ENCODE measurements at places on chromosomes 12 and 14. TPM values are rescaled to one million over a fixed set of nuclear protein-coding genes. Genes with fewer than 3 reads are reported as not detected.

- H3K27ac ChIP-seq: no peak overlapping the region
- no peaks in the 10 kb centered on the region for H3K27me3 ChIP-seq
- H3K36me3 ChIP-seq: no peaks in the 10 kb centered on the region
- no peak for DNase-seq
- H3K4me3 ChIP-seq: no peak overlapping the region
- peaks cover 17% of the 10 kb centered on the region for H3K4me1 ChIP-seq
These were observed 92.7 kb downstream of the AKAP6 start for GRCh38 chr14:32421781-32422180.

The IL25 gene
- polyA plus RNA-seq: not detected

DNA sequence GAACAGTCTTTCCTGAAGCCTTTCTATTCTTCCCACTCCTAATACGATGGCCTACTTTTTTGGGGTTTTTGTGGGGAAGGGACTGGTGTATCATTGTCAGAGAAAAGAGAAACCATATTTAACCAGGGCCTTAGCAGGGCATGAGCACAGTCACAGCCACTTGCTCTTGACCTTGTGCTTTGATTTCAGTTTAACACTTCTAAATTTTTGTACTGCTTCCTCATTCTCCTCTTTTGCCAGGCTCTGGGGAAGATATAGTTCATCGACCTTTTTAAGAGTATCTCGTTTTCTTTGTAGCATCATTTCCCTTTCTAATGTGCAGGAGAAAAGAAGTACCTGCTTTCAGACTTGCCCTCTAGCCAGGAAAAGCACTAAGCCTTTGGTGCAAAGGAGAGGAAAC is 2.2 kb downstream of the ZBTB1 start:
- H3K4me3 ChIP-seq: peak overlapping the region; percentile 89
- no peaks in the 10 kb centered on the region for H3K36me3 ChIP-seq
- H3K27me3 ChIP-seq: no peaks in the 10 kb centered on the region
- no peak for DNase-seq
- peaks cover 67% of the 10 kb centered on the region for H3K4me1 ChIP-seq

DNA sequence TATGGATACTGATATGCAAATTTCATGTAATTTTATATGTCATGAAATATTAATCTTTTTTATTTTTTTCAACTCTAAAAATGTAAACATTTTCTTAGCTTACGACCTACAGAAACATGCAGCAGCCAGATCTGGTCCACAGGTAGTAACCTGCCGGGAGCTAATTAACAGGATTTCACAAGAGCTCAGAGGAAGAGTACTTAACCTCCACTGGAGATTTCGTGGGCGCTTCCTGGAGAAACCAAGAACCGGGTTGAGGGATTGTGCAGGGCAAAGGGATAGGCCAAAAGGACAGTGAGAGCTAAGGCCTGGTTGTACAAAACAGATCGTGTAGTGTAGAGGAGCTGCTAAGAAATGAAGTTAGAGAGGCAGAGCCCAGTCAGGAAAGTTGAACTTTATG is 315.7 kb downstream of the PAWR start:
- no peak for DNase-seq
- H3K27ac ChIP-seq: no peak overlapping the region
- no peaks in the 10 kb centered on the region for H3K36me3 ChIP-seq
- no peaks in the 10 kb centered on the region for H3K27me3 ChIP-seq
- H3K4me3 ChIP-seq: no peak overlapping the region

DNA sequence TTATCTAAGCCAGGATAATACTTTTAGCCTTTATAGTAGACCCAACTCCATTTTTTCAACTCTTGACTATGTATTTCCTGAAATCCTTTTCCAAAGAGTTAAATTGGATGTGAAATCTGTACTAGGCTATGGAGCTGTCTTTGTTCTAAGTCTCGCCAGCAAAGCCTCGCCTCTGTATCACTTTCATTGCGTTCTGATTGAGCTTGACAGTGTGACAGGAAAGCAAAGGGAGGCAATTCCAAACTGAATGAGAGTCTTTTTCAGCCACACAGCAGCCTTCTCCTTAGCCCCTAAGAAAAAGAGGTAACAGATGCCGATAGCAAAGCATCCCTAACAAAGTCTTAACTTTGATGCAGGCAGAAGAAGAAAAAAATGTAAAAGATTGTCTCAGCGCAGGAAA is 154.6 kb upstream of the OTX2 start:
- H3K36me3 ChIP-seq: no peaks in the 10 kb centered on the region
- H3K4me1 ChIP-seq: no peaks in the 10 kb centered on the region
- H3K27me3 ChIP-seq: no peaks in the 10 kb centered on the region

The GALNT9 gene
- polyA plus RNA-seq: 0.72 TPM

DNA sequence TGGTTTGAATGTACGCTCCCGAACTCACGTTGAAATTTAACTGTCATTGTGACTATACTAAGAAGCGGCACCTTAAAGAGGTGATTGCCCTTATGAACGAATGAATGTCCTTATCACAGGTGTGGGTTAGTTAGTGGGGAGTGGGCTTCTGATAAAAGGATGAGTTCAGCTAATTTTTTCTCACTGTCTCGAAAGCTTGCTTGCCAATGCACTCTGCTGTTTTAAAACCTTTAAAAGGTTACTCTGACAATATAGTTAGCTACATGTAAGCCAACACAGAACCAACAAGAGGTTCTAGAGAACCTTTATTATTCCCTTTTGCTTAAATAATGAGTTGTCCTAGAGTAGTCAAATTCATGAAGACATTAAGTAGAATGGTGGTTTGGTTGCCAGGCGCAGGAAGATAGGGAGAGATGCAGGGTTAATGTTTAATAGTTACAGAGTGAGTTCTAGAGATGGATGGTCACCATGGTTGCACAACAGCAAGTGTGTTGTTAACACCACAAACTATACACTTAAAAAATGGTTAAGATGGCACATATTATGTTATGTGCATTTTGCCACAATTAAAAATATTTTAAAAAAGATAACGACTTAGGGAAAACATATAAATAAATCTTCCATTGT is 26.3 kb downstream of the RTN1 start:
- no peaks in the 10 kb centered on the region for H3K36me3 ChIP-seq
- no peaks in the 10 kb centered on the region for H3K27me3 ChIP-seq
- no peak overlapping the region for H3K4me3 ChIP-seq
- no peak for DNase-seq

- H3K27me3 ChIP-seq: no peaks in the 10 kb centered on the region
- no peak overlapping the region for H3K27ac ChIP-seq
- no peaks in the 10 kb centered on the region for H3K36me3 ChIP-seq
- DNase-seq: no peak
- H3K4me1 ChIP-seq: peaks cover 2% of the 10 kb centered on the region
These were observed 82.4 kb downstream of the WDR20 start for GRCh38 chr14:102222009-102222575.

The IGF1 gene
- 17.2 TPM for polyA plus RNA-seq

GRCh38 chr14:67763158-67763822 is 53.1 kb downstream of the ZFYVE26 start:
- no peak overlapping the region for H3K27ac ChIP-seq
- H3K4me3 ChIP-seq: no peak overlapping the region
- no peak for DNase-seq
- no peaks in the 10 kb centered on the region for H3K36me3 ChIP-seq
- H3K27me3 ChIP-seq: no peaks in the 10 kb centered on the region

- no peaks in the 10 kb centered on the region for H3K36me3 ChIP-seq
- H3K4me3 ChIP-seq: no peak overlapping the region
- H3K27ac ChIP-seq: no peak overlapping the region
- H3K27me3 ChIP-seq: no peaks in the 10 kb centered on the region
- no peaks in the 10 kb centered on the region for H3K4me1 ChIP-seq
These were observed 3.8 kb downstream of the COPZ1 start for GRCh38 chr12:54328595-54329337.

GRCh38 chr14:78752518-78753188 is 582.5 kb downstream of the NRXN3 start:
- H3K36me3 ChIP-seq: no peaks in the 10 kb centered on the region
- H3K27ac ChIP-seq: no peak overlapping the region
- no peak for DNase-seq
- no peak overlapping the region for H3K4me3 ChIP-seq

DNA sequence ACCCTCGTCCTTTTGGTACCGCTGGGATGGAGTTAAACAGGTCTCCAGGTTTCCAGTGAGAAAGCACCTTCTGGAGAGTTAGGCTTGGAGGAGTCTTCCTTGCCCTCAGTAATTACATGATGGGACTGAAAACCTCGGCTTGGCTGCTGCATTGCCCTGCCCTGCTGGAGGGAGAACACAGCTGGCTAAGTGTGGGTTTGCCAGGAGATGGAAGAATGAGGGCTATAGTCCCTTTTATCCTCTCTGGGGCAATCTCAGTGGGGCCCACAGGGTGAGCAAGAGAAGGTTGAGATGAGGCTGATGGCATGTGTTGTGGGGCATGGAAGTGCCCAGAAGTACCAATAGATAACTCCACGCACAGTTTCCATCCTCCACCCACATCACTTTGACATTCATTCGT is 23.2 kb upstream of the MEG3 start:
- H3K4me3 ChIP-seq: no peak overlapping the region
- no peak overlapping the region for H3K27ac ChIP-seq
- no peaks in the 10 kb centered on the region for H3K27me3 ChIP-seq
- H3K36me3 ChIP-seq: no peaks in the 10 kb centered on the region
- no peak for DNase-seq
- H3K4me1 ChIP-seq: no peaks in the 10 kb centered on the region

The IL23A gene
- 0.64 TPM for polyA plus RNA-seq

DNA sequence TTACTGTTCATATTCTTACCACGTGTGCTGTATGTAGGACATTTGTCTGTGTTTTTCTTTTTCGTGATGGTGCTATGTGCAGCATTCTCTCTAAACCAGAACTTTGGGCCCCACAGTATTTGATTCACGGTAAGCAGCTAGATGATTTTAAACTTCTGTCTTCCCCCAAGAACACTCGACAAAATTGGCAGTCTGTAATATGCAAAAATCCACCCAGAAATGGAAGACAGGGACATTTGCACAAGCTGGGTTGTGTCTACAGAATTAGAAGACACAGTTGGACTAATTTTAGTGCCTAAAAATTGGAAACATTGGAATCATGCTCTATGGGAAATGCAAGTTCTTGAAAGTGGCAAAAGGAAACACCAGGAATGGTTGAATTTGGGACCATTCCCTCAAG is 24.1 kb upstream of the MED13L start:
- no peaks in the 10 kb centered on the region for H3K36me3 ChIP-seq
- H3K27ac ChIP-seq: no peak overlapping the region
- no peak for DNase-seq
- H3K27me3 ChIP-seq: no peaks in the 10 kb centered on the region
- H3K4me3 ChIP-seq: no peak overlapping the region
- H3K4me1 ChIP-seq: no peaks in the 10 kb centered on the region

DNA sequence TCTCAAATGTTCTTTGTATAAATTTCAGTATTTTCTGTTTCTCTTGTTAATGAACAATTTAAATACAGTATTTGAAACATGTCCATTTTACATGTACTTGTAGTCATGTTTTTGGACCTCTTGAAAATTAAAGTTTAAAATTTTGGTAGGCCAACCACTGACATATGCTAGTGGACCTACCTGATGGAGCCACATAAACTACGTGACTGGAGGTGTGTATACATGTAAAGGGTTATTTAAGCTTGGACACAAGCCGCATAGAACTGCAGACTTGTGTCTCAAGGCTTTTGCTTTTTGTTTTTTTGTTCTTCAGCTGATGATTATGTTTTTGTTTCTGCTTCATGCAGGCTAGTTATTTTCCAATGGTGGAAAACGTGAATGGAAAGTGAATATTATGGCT is 568.5 kb upstream of the MDGA2 start:
- no peak overlapping the region for H3K27ac ChIP-seq
- no peaks in the 10 kb centered on the region for H3K36me3 ChIP-seq
- no peak overlapping the region for H3K4me3 ChIP-seq
- no peaks in the 10 kb centered on the region for H3K4me1 ChIP-seq
- no peaks in the 10 kb centered on the region for H3K27me3 ChIP-seq
- no peak for DNase-seq

The ANO4 gene
- polyA plus RNA-seq: 9.2 TPM
